CD4-positive, alpha-beta T cell treated with Interleukin-1 beta for 1 hour (primary cell): ENCODE measurements at places on chromosomes 4 and X.

- peak; percentile 72 for DNase-seq
Observed at GRCh38 chrX:130170752-130171445, 863 bp upstream of the RAB33A start.

GRCh38 chrX:69014200-69014599 lies 151.1 kb downstream of the PJA1 start:
- no peak for DNase-seq

- no peak for DNase-seq
Observed at GRCh38 chr4:165874072-165874790, 1.2 kb downstream of the TLL1 start.

DNA sequence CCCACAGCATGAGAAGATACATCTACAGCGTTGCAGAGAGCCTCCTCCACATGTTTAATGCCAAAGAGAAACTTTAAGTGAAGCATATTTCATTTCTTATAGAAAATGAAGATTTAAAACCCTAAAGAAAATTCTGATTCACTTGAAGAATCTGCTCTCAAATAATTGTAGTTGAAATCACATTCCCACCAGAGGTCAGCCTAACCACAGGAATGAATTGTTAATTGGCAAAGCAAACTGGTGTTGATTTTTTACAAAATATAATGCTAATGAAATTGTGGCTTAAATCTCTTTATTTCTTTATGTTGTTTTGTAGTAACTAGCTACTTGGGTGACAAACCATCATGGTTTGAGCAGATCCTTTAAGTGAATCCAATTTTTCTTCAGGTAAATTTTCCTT lies 31.1 kb upstream of the WDR17 start:
- peak; percentile 28 for DNase-seq

- no peak for DNase-seq
Observed at GRCh38 chr4:7877176-7877575, 62.5 kb downstream of the AFAP1 start.

GRCh38 chrX:71253253-71254091 lies 468 bp downstream of the ZMYM3 start:
- DNase-seq, result peak; percentile 35

DNA sequence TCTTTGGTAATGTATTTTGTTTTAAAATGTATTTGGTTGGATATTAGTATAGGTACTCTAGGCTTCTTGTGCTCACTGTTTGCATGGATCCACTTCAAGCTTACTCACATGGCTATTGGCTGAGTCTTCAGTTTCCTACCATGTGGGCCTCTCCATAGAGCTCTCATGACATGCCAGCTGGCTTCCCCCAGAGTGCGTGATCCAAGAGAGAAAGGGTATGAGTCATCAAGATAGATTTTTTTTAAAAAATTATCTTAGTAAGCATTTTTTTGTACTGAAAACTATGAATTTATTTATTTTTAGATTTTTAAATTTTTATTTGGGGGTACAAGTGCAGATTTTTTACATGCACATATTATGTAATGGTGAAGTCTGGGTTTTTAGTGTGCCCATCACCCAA lies 219.1 kb upstream of the AMOT start:
- no peak for DNase-seq

DNA sequence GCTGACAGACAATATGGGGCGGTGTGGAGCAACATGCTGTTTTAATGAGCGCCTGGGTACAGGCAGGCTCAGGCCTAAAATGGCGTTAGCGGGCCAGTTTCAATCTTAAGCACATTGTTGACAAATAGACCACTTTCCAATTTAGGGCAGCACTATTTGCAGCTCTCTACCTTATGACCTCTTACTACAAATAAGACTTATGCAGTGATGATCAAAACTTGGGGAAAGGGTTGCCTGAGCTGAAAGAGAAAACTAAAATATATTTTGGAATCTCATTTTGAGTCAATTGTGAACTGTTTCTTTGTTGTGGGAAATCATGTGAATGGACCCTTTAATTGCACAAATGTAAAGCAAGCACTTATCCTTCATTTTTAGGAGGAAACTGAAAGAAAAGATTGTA lies 25.5 kb upstream of the GPAT3 start:
- DNase-seq, result no peak
